ENCODE measurements at places on chromosomes 5 and 9. TPM values are rescaled to one million over a fixed set of nuclear protein-coding genes. Genes with fewer than 3 reads are reported as not detected.

DNA sequence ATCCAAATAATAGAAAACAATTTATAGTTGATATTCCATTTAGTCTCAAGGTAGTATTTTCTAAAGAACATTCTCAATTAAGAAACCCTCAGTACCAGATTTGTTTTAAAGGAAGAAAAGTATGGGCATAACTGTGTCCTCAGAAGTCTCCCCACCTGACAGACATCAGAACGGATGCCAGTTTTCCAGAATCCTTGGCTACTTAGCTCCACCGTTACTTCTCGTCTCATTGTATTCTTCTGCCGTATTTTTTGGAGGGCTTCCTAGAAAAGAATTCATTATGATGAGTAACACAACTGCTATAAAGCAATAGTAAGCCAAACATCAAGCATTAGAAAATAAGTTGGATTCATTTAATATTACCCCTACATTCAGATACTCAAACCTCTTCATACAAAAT lies 67.8 kb downstream of the DROSHA start:
- H3K36me3 ChIP-seq: peaks cover 58% of the 10 kb centered on the region
- DNase-seq: no peak
- H3K4me3 ChIP-seq: no peak overlapping the region
- H3K27ac ChIP-seq: no peak overlapping the region
- H3K27me3 ChIP-seq: no peaks in the 10 kb centered on the region
- no peaks in the 10 kb centered on the region for H3K4me1 ChIP-seq

GRCh38 chr5:180494510-180495181 lies 467 bp downstream of the CNOT6 start:
- H3K4me3 ChIP-seq: peak overlapping the region; percentile 74
- H3K27me3 ChIP-seq: no peaks in the 10 kb centered on the region
- DNase-seq: peak; percentile 70
- H3K27ac ChIP-seq: peak overlapping the region; percentile 89

The ZFP2 gene
- 2.5 TPM for polyA plus RNA-seq

GRCh38 chr5:157143127-157143971 lies 684 bp upstream of the MED7 start:
- peaks cover 6% of the 10 kb centered on the region for H3K36me3 ChIP-seq
- peaks cover 11% of the 10 kb centered on the region for H3K4me1 ChIP-seq
- peak overlapping the region; percentile 89 for H3K27ac ChIP-seq

GRCh38 chr5:116272281-116272941 lies 187.6 kb downstream of the COMMD10 start:
- H3K4me1 ChIP-seq: no peaks in the 10 kb centered on the region
- DNase-seq: no peak
- H3K4me3 ChIP-seq: no peak overlapping the region
- H3K36me3 ChIP-seq: no peaks in the 10 kb centered on the region
- H3K27me3 ChIP-seq: no peaks in the 10 kb centered on the region

DNA sequence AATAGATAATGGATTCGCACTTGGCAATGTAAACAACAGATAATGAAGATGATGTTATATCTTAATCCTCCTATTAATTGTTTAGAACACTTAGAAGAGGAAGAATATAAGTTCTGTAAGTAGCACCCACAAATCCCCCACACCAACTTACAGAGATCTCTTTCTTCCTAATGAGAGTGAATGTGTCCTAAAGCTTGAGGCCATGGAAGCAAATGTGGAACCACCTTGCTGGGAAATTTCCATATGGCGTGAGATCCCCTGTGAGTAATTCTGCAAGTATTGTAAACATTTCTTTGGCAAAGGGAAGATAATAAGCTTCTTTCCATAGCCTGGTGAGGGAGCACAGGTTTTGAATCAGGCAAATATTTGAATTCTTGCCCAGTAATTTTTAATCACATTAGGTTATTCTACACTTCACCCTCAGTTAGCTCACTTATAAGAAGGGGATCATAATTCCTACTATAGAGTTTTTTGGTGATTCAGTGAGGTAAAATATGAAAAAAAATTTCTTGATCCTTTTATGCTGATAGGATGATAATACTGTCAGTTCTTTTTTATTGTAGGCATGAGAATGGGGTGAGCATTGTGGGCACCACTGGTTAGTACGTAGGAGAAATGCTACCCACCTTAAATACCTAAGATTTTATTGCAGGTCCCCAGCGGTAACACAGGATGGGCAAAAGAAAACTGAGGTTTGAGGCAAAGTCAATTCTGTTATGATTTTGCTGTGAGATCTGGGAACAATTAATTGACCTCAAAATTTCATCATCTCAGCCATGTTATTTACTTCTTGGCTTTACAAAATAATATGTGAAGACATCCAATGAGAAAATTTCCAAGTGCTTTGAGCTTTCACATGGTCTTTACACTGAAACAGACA lies 574.8 kb downstream of the PSAT1 start:
- H3K36me3 ChIP-seq: no peaks in the 10 kb centered on the region
- H3K27me3 ChIP-seq: no peaks in the 10 kb centered on the region
- no peak overlapping the region for H3K27ac ChIP-seq
- no peaks in the 10 kb centered on the region for H3K4me1 ChIP-seq

The C9orf152 gene
- 7.6 TPM for polyA plus RNA-seq

GRCh38 chr5:179316111-179316551 lies 29.1 kb downstream of the ADAMTS2 start:
- no peak overlapping the region for H3K27ac ChIP-seq
- H3K4me3 ChIP-seq: no peak overlapping the region
- H3K27me3 ChIP-seq: no peaks in the 10 kb centered on the region
- peaks cover 3% of the 10 kb centered on the region for H3K4me1 ChIP-seq

DNA sequence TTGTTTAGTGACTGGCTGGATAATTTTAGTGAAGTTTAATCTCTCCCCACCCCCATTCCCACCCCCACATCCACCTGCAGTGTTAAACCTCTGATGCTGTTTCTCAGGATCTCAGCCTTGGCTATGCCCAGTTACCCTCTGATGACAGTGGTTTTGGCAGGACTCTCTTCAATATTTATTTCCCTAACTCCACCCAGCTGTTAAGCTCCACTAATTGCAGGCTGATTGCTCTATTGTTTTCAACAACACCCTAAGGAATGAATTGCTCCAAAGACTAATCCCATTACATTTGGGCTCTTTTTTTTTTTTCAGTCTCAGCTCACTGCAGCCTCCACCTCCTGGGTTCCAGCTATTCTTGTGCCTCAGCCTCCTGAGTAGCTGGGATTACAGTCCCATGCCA lies 46.3 kb downstream of the PHAX start:
- H3K4me1 ChIP-seq: peaks cover 5% of the 10 kb centered on the region
- no peak overlapping the region for H3K27ac ChIP-seq
- H3K36me3 ChIP-seq: no peaks in the 10 kb centered on the region
- H3K4me3 ChIP-seq: no peak overlapping the region

- H3K4me3 ChIP-seq: no peak overlapping the region
- no peak for DNase-seq
- H3K27me3 ChIP-seq: no peaks in the 10 kb centered on the region
- H3K36me3 ChIP-seq: no peaks in the 10 kb centered on the region
- H3K4me1 ChIP-seq: no peaks in the 10 kb centered on the region
Observed at GRCh38 chr5:39730006-39730405, 305.2 kb upstream of the DAB2 start.

- peaks cover 15% of the 10 kb centered on the region for H3K36me3 ChIP-seq
- no peak overlapping the region for H3K27ac ChIP-seq
- H3K27me3 ChIP-seq: no peaks in the 10 kb centered on the region
- H3K4me3 ChIP-seq: no peak overlapping the region
Observed at GRCh38 chr5:132342291-132343180, 27.0 kb upstream of the SLC22A5 start.

DNA sequence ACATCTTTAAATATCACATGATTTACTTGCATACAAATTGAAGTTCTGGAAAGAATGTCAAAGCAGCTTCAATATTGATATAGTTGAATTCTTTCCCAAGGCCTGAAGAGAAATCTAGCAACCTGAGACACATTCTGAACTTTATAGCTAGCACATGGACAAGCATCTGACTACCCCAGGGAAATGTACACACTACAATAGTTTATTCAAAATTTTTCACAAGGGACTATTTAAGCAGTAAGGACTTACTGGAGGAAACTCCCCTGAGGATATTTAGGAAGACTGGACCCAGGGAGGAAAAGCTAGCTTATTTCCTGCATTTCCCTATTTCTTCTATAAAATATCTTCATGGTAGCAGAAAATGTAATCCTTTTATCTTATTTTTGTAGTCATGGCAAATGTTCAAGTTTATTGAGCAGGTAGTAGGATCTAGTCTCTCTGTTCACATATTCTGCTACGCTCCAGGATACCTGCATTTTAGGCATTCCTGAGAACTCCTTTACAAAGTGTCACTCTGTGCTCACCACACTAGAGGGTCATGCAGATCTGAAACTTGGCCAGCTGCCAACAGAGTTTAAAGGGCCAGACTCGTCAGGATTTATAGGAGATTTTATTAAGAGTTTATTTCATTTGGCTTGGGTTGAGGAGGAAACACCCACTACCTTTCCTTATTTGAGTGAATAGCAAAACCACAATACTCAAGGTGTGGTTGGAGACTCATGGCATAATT lies 348.4 kb upstream of the FTMT start:
- peak; percentile 0 for DNase-seq
- H3K4me1 ChIP-seq: no peaks in the 10 kb centered on the region
- H3K27ac ChIP-seq: no peak overlapping the region

DNA sequence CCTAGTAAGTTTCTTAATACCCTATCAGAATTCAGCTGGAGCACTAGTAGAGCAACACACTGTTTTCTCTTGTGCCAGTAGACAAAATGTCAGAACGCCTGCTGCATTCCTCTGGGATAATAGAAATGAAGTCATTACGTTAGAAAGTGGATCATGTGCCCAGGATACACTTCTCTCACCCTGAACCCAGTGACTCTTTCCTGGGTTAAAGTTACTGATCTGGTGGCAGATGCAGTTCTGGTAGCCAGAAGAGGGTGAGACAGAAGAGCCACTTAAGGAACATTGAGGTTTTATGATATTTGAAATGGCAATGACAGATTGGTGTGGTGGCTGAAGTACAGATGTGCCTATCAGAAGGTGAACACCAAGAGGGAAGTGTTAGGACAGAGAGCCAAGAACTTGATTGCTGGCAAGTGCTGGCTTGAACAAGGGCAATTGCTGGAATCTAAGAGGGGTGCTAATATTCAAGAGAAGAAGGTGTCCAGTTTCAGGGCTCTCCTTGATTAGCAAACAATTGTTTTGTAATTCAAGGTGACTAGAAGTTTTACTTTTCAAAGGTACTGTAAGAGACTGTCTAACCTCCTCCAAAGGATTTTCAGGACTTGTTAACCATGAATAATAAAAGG lies 93.7 kb upstream of the ERBIN start:
- DNase-seq: no peak
- H3K27me3 ChIP-seq: peaks cover 2% of the 10 kb centered on the region
- no peak overlapping the region for H3K27ac ChIP-seq
- no peak overlapping the region for H3K4me3 ChIP-seq
- H3K36me3 ChIP-seq: no peaks in the 10 kb centered on the region
- H3K4me1 ChIP-seq: peaks cover 3% of the 10 kb centered on the region

DNA sequence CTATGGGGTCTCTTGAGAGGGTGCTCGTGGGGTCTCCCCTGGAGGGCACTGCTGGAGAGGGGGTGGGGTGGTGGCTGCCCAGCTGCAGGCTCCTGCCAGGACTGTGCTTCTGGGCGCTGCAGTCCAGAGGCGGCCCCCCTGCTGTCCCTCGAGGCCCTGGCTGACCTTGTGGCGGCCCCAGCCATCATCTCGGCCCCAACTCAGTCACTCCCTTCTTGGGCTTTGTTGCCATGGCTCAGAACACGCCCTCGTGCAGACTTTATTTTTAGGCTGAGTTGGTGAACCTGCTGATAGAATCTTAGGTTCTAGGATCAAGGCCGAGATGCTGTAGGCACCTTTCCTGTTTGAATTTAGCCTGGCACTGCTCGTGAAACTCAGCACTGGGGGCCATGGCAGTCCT lies 22.8 kb downstream of the FBXW5 start:
- H3K36me3 ChIP-seq: peaks cover 73% of the 10 kb centered on the region
- no peaks in the 10 kb centered on the region for H3K4me1 ChIP-seq
- H3K4me3 ChIP-seq: no peak overlapping the region

GRCh38 chr5:67416986-67417385 lies 220.4 kb upstream of the CD180 start:
- H3K36me3 ChIP-seq: no peaks in the 10 kb centered on the region
- H3K4me3 ChIP-seq: no peak overlapping the region
- no peaks in the 10 kb centered on the region for H3K4me1 ChIP-seq
- no peak for DNase-seq

DNA sequence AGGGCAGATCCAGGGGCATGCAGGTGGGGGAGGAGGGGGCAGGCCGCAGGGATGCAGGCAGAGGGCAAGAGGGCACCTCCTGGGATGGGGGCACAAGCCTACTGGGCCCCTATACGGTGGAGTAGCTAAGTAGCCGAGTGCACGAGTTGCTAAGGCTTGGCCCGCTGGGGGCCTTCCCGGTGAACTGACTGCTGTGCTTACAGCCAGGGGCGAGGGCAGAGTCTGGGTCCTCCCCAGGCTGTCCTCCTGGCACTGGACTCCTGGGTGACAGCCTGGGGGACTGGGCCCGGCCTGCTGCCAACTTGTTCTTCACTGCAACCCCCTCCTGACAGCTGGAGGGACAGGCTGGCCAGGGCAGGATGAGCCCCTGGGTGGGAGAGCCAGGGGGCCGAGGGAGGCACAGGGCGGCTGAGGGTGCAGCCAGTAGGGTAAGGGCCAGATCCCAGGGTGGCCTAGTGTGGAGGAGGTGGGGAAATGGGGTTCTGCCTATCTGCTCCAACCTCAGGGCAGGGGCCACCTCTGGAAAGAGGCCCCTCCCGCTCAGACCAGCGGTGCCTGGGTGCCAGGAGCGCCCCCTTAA lies 1.7 kb upstream of the EGFL7 start:
- H3K4me1 ChIP-seq: peaks cover 7% of the 10 kb centered on the region
- no peak overlapping the region for H3K27ac ChIP-seq
- peaks cover 32% of the 10 kb centered on the region for H3K27me3 ChIP-seq
- DNase-seq: no peak

DNA sequence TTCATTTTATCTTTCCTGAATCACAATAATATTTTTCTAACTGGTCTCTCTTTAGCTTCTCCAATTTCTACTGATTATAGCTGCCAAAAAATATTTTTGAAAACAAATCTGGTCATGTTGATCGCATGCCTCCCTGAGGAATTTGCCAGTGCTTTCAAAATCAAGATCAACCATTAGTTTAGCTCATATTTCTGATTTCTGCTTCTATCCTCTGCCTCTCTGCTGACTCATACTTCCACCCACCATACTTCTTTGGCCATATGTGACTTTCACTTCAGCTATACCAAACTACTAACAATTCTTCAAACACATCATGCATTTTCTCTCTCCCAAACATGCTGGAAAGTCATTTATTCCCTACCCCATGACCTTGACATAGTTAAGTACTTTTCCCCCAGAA lies 636.5 kb downstream of the TLE1 start:
- no peak overlapping the region for H3K4me3 ChIP-seq
- no peak for DNase-seq
- H3K4me1 ChIP-seq: no peaks in the 10 kb centered on the region
- no peak overlapping the region for H3K27ac ChIP-seq
- H3K27me3 ChIP-seq: no peaks in the 10 kb centered on the region
- H3K36me3 ChIP-seq: no peaks in the 10 kb centered on the region

The ARL14EPL gene
- not detected for polyA plus RNA-seq

- DNase-seq: no peak
- H3K36me3 ChIP-seq: no peaks in the 10 kb centered on the region
- H3K4me3 ChIP-seq: no peak overlapping the region
Observed at GRCh38 chr9:134670042-134670525, 28.5 kb downstream of the COL5A1 start.

Measured in large intestine (tissue), 12 donors.